CD4-positive, CD25-positive, alpha-beta regulatory T cell (primary cell): ENCODE measurements at places on chromosomes 11 and 22. TPM values are rescaled to one million over a fixed set of nuclear protein-coding genes. Genes with fewer than 3 reads are reported as not detected.

GRCh38 chr11:124153821-124154220 is 29.3 kb upstream of the OR10D3 start:
- DNase-seq, result no peak

DNA sequence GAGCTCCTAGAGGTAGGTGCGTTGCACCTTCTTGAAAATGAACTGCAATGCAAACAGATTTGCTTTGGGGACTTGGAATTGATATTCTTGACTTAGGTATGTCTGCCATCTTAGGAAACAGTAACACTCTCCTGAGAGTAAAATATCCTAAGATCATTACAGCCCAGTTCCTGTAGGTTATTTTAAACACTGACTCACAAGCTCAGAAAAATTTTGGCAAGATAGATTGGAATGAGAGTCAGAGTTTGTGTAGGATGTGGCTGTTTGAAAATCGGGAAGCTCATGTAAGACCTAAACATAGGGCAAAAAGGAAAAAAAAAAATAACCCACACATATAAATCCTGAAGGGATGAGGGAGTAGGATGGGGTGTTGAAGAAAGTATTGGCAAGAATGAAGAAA is 377.0 kb upstream of the LRRC4C start:
- no peak for DNase-seq

- DNase-seq, result no peak
These were observed 51.2 kb upstream of the CWF19L2 start for GRCh38 chr11:107508858-107509244.

Gene KMT2A
- 179 TPM for total RNA-seq

DNA sequence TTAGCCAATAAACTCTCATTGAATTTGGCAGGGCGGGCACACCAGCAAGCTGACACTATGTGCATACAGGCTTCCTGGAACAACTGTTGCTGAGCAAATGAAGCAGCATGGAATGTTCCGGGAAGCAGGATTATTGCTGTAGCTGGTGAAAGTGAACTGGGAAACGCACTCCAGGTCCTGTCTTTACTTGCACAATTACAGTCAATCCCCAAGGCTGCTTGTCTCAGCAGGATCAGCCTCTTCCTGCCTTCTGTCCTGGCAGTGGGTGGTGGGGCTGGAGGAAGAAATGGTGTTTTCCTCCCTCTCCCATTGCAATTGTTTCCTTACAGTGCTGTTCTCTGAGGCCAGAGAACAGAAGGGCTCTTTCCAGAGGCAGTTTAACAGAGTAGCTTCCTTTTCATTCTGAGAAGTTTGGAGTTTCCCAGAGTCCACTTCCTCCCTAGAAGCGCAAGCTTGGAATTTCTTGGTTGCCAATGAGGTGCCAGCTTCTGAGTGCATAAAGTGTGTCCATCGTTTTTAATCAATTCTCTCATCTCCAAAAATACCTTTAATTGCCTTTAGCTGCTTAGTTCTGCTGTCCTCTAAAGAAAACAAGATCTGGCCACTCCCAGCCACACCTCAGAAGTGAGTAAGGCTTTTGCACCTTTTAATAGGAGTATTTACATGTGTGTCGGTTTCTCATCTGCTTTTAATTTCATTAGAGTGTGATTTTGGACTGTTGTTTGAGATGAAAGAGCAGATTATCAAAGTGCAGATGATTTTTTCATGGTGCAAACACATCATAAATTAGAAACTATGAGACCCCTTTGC is 19.9 kb downstream of the CD44 start:
- no peak for DNase-seq
